HS-27A (cell line): ENCODE measurements at places on chromosomes 4 and X.
A peak's percentile ranks its signal among the peaks of the same experiment; 100 is the strongest.

DNA sequence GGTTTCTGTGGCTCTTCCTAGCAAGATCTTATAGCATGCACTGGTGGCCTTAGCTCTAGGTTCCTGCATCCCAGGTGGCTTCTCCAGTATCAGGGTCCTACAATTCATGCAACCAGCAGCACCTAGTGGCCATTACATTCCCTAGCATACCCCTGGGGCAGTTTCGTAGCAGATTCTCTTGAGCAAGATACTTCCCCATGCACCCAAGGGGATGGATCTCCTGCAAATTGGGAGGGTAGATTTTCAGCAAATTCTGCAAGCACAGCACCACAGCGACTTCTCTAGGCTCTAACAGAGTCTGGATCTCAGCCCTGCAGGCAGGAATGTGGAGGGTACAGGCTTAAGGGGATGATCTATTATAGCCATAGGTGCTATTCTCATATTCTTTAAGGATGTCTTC, 13.1 kb upstream of the SLC9B1 start:
- no peak for DNase-seq

DNA sequence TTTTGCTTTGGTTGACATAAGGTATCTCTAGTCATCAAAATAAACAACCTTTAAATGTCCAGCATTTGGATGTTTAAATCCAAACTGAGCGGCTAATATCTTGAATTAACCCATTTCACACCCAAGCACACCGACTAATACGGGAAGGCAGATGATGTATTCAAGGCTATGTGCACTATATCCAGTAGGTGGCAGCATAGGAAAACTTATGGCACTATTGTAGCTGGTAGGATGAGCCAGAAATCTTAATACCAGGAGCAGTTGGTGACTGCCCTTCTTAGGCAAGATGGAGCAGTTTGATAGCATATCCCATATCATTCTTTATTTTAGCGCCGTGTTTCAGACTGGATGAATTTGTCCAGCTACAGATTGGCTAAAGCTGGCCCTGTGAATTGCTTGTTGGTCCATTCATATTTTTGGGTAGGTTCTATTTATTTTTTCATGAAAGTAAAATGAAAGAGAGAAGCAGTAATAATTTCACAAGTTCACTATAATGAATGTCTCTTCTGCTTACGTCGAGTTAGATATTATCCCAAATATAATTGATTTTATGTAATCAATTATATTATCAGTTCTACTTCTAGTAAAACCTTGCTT, 24.4 kb downstream of the UCHL1 start:
- DNase-seq: peak; percentile 73

GRCh38 chrX:74922922-74923543, 2.2 kb downstream of the NEXMIF start:
- no peak for DNase-seq

DNA sequence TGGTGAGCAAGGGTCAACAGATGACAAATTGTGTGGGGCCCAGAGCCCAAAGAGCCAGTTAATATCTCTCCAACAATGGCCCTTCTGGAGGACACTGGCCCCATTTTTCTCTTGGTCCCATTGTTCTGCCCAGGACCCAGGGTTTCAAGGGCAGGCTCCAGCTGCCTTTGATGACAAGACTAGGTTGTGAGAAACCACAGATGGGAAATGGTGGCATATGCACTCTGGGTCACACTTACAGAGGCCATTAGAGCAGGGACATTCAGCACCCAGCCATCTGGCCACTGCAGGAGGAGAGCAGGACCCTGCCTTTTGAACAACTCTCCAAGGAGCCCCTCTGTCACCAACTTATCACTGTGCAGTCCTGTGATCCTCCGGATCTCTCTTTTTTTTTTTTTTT, 49.7 kb upstream of the KIAA1210 start:
- DNase-seq: no peak

DNA sequence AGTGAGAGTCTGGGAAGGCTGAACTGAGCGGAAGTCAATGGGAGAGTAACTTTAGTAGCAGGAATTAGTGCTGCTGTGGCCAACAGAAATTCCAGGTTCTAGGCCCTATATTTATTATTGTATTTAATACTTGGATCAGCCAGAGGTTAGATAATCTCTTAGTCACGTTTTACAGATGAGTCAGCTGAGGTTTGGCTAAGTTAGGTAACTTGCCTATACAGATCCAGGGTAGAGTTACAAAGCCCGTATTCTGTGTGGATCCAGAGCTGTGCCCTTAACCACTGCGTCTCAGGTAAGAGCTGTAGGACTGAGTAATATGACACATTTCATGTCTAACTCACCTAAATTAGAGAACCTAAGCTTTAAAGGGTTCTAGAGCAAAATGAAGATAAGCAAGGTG, 20.5 kb downstream of the PSMD10 start:
- DNase-seq: no peak

- no peak for DNase-seq
Observed at GRCh38 chr4:24489870-24490269, 94.5 kb downstream of the DHX15 start.

GRCh38 chr4:10099499-10100325, 16.9 kb downstream of the WDR1 start:
- DNase-seq: no peak
